ENCODE measurements at places on chromosomes 12 and 14.

DNA sequence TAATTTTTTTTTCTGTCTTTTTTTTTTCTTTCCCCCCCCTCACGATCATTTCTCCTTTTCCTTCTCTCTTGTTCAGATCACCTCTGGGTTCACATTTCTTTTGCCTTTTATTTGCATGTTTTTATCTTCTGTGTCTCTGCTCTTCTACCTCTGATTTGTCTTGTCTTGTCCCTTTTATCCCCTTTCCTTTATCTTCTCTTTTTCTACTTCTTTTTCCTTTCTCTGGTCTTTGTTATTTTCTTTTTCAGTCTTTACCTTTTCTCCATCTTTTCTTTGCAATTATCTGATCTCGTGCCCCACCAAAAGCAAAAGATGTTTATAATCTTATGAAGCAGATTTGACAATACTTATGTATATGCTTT is 77.8 kb upstream of the RAP1B start:
- no peak for DNase-seq

DNA sequence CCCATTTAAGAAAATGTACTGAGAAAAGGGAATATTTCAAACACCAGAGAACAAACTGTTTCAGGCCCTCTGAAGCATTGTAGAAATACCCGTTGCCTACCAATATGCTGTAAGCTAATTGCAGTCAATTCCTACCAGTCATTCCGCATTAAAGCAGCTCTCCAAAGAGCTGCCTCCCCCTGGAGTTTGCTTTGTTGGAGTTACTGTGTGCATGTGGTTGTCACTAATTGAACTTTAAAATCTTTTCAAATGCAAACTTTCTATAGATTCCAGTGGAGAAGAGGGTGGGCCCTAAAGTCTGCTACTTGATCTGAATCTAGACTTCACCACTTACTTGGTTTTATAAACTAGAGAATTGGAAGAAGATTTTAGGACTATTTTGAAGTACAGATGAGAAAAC is 112.7 kb downstream of the PLXNC1 start:
- DNase-seq, result no peak

GRCh38 chr12:79927772-79928474 is 7.0 kb downstream of the PPP1R12A start:
- DNase-seq, result no peak

DNA sequence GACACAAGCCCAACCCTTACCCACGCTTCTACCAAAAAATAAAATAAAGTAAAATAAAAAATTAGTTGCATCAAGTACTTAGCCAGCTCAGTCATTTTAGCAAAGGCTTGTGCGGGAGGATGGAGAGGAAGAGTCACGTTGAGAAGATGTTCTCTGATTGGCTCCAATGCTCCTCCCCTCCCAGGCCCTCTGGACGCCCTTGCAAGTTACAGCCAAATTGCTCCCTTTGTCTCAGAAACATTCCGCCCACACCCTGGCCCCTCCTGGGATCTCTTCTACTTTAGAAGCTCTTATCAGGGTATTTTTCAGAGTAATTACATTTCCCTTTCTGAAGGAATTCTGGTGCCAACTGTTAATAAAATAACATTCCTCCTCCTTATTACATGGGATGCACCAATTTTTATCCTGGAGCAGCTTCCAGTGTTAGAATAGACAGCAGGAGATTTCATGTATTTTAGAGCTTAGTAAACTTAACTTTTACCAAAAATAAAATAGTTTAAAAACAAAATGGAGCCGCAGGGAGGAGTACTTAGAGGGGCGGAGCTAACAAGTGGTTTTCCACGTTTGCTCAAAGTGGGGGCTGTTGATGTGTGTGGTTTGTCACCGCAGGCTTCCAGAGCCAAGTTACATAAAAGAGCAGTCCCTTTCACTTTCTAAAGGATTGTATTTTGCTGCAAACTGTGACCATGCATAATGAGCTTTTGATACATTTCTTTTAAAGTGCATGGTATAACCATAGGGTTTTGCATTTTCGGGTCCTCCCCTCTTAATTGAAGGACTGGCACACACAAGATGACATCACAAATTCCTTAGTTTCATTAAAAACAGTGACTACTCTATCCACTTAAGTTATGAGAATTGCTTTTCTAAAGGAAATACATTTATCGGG is 71.7 kb upstream of the RAP1B start:
- DNase-seq, result peak; percentile 66

GRCh38 chr12:67483871-67484554 is 164.5 kb upstream of the DYRK2 start:
- DNase-seq, result no peak

GRCh38 chr14:99179946-99180345 is 92.1 kb downstream of the BCL11B start:
- DNase-seq, result no peak

DNA sequence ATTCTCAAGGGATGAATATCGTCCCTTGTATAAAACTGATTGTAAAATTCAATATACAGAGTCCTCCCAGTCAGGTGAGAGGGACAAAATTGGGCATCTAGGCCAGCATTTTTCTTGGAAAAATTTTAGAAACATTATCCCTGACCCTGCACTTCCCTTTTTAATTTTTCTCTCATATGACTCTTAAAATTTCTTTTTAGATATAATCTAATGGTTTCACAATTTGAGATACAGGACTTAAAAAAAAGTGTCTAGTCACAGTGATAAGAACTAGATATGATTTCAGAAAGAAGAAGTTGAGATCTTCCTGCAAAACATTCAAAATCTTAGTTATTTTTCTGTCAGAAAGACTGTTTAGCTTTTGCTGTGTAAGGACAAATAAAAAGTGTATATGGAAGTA is 270.8 kb upstream of the PPFIA2 start:
- DNase-seq, result no peak
